8988T (cell line): ENCODE measurements at places on chromosomes 4 and X.

DNA sequence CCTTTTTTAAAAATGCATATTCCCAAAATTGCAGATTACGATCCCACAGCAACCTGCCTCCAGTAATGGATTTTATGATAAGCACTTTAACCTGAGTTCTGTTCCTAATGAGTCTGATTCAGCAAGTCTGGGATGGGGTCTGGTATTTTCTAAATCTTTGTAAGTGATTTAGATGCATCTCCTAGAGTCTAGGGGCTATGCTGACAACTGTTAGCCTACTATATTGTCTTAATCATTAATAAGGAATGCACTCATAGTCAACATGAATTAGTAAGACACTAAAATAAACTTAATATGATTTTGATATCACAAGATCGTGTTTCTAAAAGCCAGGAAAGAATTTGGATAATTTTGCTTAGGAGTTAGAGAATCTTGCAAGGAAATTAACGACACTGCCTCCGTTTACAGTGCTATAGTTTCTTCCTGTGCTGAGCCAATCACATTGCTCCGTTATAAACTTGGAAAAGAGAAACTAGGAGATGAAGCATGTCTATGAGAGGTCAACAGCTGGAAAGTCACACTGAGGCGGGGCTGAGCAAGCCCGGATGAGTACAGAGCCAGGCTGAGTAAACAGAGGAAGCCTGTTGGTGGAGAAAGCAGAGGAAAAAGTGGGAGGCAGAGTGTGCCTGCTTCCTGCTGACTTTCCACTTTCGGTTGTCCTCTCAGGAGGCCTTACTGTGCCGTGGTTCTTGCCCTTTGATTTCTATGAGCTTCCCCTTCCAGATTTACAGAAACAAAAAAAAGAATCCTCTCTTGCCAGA is 5.4 kb downstream of the SCARB2 start:
- DNase-seq: no peak

- DNase-seq: no peak
Observed at GRCh38 chr4:3219761-3220475, 29.0 kb upstream of the MSANTD1 start.

DNA sequence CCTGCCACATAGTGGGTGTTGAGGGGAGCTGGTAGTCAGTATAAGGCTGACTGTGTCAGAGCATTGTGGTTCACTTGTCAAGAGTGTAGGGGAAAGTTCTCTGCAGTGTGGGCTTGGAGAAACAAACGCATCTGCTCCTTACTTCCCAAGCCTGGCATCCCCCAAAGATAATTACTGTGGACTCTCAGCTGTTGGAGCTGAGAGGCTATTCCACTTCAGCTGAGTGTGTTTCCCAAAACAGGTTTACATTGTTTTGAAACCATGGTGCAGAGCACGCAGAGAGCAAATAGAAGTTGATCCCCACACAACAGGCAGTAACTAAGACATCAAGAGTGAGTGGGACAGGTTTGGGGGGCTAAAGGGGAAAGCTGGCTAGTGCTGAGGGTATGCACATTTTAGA is 181.0 kb upstream of the EOLA2 start:
- DNase-seq: no peak

DNA sequence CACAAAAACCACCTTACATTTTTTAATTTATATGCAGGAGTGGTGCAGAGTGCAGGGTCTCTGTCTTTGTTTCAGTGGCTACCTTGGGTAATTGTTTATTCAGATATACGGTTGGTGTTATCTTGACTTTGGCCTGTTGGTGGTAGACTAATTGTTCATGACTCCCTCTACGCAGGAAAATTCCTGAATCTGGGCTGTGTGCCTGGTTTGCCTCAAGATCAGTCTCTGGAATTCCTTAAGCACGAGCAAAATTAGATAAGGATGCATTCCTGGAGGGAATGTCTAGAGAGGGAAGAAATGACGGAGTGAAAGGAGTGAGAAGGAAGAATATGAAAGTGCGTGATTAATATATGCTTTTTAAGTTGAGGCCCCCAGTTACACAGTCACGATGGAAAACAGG is 576.9 kb upstream of the PCDH10 start:
- DNase-seq: no peak

GRCh38 chr4:102318105-102318504 is 27.2 kb downstream of the SLC39A8 start:
- no peak for DNase-seq
